Activated CD4-positive, alpha-beta T cell treated with anti-CD3 and anti-CD28 coated beads for 48 hours (primary cell): ENCODE measurements at places on chromosomes 7 and 10.

DNA sequence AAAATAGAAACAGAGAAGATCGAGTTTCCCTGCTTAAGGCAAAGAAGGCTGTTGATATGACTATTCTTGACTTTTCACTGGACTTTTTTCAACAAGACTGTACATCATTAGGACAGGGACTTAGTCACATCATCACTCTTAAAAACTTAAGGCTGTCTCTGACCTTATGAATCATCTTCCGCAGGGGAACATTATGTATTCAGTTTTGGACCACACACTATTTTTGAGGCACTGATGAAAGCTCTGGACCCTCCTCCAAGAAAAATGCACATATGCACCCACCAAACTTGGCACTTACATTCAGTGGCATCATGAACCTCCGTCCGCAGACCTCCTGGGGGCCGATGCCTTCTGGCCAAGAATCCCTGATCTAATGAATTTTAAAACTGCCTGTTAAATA is 96.4 kb downstream of the CALD1 start:
- no peak for DNase-seq

- no peak for DNase-seq
Measured at GRCh38 chr10:113059371-113059780, 109.3 kb downstream of the TCF7L2 start.

DNA sequence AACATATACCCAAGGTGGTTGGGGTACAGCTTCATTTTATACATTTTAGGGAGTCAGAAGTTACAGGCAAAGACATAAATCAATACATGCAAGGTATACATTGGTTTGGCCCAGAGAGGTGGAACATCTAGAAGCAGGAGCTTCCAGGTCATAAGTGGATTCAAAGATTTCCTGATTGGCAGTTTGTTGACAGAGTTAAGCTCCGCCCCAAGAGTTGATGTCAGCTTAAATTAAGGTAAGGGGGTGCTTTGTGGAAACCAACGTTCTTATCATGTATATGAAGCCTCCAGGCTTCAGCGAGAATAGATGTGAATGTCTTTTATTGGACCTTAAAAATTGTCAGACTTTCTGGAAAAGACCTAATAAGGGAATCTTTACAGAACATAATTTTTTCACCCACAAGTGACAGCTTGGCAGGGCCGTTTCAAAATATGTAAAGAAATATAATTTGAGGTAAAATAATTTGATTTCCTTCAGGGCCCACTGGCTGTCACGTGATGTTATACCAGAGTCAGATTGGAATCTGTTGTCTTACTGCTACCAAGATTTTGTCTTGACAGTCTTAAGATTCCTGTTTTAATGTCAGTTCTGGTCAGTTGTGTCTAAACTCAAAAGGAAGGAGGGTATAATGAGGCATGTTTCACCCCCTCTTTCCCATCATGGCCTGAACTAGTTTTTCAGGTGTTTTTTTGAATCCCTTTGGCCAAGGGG is 6.3 kb upstream of the PANK1 start:
- DNase-seq = no peak

DNA sequence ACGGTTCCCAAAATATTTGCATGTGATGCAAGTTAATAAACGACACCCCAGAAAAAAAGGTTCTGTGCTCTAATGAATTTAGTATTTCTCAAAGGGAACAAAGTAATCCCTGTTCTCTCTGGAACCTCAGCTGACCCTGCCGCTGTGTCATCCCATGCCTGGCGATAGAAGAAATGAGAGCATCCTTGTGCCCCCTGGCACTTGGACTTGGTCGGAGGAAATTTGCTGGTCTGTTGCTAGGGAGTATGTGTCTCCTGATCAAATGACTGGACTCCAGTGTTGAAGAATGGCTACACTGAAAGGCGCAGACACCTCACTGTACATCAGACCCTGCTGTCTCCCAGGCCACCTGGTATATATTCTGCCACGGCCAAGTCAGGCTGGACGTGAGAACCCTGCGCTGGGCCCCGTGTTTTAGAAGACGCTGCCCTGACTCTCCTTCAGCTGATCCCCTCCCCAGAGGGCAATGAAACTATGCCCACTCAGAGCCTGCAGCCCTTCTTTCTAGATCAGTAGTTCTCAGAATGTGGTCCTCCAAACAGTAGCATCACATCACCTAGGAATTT is 67.2 kb downstream of the THNSL1 start:
- DNase-seq = no peak
